ENCODE measurements at places on chromosomes 6 and 20.

- no peak for DNase-seq
These were observed 44.5 kb upstream of the PHACTR3 start for GRCh38 chr20:59559863-59560262.

DNA sequence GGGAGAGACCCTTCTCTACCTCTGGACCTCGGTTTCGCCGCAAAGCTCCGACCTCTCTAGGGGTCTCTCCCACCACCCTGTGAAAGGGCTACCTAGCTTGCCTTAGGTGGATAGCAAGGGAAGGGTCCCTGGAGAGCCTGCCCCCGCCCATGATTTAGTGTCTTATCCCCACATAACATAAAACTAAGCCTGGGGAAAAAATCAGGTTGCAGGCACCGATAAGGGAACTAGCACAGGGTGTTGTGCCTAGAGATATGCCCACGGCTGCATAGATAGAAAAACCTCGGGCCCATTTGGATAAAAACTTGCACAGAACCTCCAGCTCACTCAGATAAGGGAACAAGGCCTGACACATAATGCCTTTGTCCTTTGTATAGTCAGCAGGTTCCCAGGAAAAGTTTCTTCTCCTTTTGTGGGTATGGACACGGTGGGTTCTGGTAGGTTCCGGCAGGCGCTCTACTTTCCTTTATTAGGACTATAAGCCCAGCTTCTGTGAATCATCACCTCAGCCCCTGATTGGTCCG lies 846 bp downstream of the ZSCAN31 start:
- no peak for DNase-seq

DNA sequence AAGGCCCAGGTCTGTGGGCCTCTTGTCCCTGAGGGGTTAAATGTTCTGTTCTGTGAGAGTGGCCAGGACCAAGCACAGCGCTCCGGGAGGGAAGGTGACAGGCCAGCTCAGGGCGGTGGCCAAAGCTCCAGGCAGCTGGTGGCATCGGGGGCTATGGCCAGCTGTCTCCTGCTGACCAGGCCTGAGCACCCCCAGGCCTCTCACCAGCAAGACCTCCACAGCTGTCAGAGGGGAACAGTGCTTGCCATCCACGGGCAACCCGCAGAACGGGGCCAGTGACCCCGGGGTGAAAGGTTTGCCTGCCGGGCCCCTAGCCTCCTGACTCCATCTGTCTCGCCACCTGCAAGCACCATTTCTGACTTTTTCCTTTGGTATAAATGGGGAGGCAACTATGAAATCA lies 46.0 kb downstream of the EYA2 start:
- no peak for DNase-seq

GRCh38 chr6:41451039-41451438 lies 95.1 kb upstream of the FOXP4 start:
- DNase-seq: no peak

DNA sequence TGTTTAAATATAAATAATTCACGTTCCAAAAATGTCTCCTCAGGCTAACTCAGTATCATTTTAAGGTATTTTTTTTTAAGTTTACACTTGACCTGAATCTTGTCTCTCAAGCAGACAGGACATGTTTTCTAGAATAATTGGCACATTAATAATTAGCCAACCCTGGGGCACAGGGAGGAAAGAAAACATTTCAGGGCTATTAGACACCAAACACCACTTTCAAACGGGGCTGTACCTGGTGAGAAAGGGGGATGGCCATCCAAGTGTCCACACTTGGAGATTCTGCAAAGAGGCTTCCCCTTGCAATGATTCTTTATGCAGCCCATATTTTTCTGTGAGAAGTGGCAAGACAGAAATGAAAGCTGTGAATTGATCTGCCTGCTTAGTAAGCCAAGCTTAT lies 560.8 kb downstream of the CD109 start:
- DNase-seq: no peak

DNA sequence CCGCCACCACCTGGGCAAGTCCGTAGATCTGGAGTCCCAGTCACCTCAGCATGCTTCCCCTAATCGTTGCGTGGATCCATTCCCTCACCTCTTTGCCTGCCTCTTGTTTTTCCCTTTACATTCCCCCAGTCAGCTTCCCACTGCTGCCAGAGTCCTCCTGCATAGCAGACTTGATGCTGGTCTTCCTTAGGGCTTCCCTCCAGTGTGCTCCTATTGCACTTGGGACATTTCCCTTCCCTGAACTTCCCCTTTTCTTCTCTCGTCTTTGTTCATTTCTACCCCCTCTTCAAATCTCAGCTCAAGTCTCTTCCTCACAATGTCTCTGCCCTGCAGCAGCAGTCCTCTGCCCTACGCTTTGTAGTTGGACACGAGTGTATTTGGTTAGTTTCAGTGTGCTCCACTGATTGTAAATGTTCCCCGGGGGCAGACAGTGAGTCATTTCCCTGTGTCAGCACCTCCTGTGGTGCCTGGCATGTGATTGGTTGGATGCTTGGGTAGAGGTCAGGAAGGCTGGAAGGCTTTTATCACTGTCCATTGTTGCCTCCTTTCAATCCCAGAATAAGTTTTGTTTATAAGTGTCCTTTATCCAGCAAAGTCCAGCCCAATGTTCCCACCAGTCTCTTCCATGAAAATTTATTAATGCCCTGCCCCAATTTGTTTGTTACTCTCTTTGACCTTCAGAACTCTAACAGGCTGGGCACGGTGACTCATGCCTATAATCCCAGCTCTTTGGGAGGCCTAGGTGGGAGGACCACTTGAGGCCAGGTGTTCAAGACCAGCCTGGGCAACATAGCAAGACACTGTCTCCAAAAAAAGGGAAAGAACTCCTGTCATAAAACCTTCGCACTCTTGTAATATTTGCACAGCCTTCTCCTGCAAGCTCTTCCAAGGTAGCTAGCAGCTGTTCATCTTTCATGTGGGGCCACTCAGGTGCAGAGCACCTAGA lies 38.3 kb downstream of the FAM120B start:
- peak; percentile 96 for DNase-seq

GRCh38 chr6:77368660-77369313 lies 94.5 kb downstream of the HTR1B start:
- DNase-seq: peak; percentile 2

- DNase-seq: peak; percentile 14
These were observed 201.6 kb downstream of the FOXA2 start for GRCh38 chr20:22382742-22383141.

GRCh38 chr20:22348010-22348409 lies 236.4 kb downstream of the FOXA2 start:
- DNase-seq: no peak

DNA sequence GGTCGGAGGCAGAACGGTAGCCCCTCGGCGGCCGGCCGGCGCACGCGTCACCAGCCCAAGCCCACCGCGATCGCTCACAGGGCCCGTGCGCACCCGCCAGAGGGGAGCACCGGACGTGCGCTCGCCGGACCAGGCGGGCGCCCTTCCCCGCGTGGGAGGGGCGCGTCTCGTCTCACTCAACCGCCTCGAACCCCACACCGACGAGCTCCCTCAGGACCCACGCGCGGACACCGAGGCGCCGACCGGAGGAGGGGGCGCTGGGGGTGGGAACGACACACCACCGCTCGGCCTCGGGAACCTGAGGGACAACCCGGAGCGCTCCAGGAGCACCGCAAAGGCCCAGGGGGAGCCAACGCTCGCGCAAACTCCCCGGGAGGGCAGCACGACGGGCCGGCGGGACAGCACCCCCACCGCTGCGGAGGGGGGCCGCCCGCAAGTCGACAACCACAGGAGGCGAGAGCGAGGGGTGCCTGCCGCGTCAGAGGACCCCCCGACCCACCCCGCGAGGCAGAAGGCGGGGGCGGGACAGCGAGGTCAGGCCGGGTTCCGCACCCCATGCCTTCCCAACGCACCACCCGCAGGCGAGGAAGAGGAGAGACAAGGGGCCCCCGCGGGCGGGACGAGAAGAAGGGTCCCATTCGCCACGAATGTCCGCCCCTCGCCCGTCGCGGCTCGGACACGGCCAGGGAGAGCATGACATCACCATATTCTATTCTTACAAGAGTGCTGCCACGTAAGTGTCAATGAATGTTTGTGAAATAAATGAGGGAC lies 512.7 kb upstream of the ZNF337 start:
- DNase-seq: no peak

DNA sequence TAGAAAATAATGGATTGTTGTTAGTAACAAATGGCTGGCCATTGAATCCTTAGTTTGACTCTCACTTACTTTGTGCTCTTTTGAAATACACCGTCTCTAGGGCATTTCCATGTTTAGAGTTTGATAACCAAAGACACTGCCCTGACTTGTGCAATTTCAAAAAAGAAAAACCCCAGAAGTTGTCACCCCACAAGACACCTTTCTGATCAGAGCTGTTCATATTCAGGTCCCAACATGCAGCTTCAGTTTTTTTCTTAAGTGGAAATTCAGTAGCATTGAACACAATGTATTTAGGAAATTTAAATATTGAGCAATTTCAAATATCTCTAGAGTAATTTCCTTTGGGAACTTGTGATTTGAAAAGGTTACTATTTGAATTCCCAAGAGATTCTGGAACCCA lies 19.4 kb downstream of the CRYBG1 start:
- DNase-seq: no peak

GRCh38 chr6:166900956-166901607 lies 55.3 kb downstream of the RNASET2 start:
- no peak for DNase-seq

DNA sequence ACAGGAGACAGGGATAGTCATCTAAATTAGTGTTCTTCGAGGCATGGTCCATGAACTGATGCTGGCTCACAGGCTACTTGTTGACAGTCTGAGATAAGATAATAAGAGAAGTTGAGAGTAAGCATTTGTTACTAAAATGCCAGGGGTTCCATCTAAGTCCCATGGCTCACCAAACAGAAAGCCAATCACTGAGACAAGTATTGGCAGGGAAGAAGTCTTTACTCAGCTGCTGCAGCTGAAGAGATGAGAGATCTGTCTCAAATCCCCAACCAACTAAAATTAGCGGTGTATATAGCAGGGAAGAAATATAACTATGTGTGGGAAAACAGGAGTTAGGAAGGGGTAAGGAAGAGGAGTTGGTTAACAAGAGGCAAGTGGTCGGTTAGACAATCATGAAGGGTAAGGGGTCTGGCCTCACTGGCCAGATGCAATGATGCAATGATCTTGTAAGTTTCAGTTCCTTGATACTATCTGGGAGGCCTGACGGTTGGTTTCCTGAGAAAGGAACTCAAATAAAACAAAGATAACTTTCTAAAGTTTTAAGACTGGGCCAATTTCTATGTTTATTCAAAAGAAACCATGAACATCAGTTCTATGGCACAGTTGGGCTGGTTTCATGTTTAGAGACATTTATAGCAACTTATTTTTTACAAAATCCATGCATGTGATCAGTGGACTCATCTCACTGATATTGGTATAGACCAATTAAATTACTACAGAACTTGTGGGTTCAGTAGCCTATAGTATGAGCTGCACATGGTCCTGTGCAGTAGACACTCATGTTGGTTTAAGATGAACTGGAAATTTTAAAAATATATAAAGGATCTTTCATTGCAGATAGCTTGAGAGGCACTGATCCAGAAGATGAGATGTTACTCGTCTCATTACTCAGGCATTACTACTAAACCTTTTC lies 9.9 kb upstream of the HEBP2 start:
- no peak for DNase-seq

DNA sequence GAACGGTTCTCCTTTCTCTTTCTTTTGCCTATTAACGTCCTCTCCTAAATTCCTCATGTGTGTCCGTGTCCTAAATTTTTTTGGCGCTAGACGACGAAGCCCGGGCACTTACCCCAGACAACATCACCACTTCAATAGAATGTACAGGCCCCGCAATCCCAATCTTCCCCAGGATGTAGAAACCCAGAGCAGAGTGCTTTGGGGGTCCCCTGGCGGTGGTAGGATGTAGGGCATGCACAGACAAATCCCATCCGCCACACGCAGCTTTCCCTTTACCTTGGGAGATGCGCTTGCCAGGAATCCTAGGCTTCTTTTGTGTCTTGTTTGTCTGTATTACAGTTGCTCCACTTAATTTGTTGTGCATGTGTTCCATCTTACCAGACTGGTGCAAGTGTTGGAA lies 417.3 kb upstream of the ARID1B start:
- DNase-seq: no peak

DNA sequence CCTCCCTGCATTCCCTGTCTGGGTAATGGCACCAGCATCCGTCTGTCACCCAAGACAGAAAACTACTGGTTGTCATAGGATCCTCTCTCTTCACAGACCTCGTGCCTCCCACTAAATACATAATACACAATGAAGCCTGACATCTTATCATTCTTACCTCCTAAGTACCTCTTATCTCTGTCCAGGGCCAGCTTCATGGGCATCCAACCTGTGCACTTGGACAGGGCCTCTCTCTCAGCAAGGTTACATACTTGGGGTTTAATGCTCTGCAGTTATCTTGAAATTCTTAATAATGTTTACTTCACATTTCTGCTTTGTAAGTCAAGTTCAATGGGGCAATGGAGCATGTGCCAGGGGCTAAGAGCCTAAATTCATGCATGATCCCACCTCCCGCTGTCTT lies 30.8 kb upstream of the KLHL31 start:
- DNase-seq: no peak

GRCh38 chr20:20442466-20442865 lies 74.6 kb downstream of the INSM1 start:
- DNase-seq: no peak

DNA sequence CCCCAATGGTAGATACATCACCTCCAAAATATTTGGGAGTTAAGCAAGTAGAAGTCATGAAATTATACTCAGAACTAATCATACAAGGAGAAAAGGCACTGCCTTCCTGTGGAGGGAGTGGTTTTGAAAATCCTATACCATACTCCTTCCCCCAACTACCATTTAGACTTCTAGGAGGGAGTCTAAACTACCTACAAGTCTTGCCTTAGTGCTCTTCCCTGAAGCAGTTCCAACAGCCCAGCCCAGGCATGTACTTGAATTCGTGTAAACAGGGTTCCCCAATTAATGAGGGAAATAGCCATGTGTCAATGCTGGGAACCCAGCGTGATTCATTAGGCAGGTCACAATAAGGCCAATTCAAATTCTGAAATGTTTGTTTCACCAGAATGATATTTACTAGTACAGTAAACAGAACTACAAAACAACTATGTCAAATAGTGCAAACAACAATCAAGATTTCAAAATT lies 39.1 kb upstream of the SGK1 start:
- no peak for DNase-seq

GRCh38 chr6:43935921-43936439 lies 166.0 kb downstream of the VEGFA start:
- no peak for DNase-seq

DNA sequence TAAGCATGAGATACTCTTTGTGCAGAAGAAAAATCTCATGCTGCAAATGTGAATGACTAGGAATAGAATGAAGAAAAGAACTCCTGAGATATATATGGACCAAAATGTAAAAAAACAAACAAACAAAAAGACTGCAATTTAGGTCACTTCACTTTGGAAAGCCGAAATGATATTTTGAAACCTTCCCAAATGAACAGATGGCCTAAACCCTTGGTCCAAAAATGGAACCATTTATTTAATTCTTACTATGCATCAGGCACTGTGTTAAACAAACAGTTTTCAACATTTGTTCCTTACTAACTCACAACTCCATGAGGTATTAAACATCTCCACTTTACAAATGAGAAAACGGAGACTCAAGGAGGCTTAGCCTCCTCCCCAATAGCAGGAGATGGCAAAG lies 107.5 kb downstream of the VIP start:
- no peak for DNase-seq

GRCh38 chr6:13273931-13274706 lies 54.2 kb downstream of the TBC1D7 start:
- DNase-seq: no peak
